ENCODE measurements at places on chromosomes 16 and 17.

GRCh38 chr16:23742766-23743165 lies 12.1 kb upstream of the CHP2 start:
- DNase-seq, result no peak

- DNase-seq, result no peak
Observed at GRCh38 chr17:61306003-61306402, 93.6 kb upstream of the TBX2 start.

DNA sequence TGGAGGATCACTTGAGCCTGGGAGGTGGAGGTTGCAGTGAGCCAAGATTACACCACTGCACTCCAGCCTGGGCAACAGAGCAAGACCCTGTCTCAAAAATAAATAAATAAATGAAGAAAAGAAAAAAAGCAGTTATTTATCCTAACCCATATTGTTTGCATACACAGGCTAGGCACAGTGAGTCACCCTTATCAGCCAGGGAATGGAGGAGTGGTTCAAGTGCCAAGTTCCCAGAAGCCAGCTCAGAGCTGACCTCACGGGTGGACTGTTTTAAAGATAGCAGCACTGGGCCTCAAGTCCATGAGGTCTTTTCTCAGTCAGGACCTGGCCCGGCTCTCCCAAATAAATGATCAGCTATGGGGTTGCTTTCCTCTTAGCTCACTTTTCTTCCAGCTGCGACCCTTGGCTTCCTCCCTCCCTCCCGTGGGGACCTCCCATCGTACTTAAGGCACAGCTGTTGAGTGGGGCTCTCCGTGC lies 22.6 kb upstream of the MGAT5B start:
- no peak for DNase-seq

- DNase-seq, result no peak
Observed at GRCh38 chr16:7731141-7731540, 398.5 kb downstream of the RBFOX1 start.

- DNase-seq, result no peak
Observed at GRCh38 chr17:81838753-81839255, 4.0 kb upstream of the PPP1R27 start.

DNA sequence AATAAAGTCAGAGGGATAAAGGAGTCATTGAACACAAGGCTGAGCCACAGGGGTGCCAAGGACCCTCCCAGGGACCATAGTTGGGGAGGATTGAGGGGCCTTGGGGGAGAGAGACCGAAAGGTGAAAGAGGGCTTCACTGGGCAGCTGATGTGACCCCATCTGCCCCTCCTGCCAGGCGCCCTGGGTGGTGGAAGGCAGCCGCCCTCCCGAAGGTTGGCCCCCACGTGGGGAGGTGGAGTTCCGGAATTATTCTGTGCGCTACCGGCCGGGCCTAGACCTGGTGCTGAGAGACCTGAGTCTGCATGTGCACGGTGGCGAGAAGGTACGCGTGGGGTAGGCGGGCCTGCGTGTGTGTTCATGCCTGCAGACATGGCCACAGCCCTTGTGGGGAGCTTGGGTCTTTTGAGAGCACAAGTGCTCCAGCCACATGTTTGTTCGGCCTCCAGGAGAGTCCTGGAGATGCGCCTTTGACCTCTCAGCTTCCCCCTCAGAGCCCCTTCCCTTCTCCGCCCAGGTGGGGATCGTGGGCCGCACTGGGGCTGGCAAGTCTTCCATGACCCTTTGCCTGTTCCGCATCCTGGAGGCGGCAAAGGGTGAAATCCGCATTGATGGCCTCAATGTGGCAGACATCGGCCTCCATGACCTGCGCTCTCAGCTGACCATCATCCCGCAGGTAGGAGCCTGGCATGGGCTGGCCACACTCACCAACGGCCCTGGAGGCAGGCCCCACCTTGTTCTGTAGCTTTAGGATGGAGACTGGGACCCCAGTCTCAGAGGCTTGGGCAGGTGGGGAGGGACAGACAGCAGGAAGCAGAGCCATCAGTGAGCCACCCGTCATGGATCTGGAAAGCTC lies 24.1 kb downstream of the ANKRD40 start:
- DNase-seq, result no peak

Measured in astrocyte of the cerebellum (primary cell).